Cerebellar cortex (tissue), 1 donor: ENCODE measurements at places on chromosomes 6 and 20.
A peak's percentile ranks its signal among the peaks of the same experiment; 100 is the strongest.

DNA sequence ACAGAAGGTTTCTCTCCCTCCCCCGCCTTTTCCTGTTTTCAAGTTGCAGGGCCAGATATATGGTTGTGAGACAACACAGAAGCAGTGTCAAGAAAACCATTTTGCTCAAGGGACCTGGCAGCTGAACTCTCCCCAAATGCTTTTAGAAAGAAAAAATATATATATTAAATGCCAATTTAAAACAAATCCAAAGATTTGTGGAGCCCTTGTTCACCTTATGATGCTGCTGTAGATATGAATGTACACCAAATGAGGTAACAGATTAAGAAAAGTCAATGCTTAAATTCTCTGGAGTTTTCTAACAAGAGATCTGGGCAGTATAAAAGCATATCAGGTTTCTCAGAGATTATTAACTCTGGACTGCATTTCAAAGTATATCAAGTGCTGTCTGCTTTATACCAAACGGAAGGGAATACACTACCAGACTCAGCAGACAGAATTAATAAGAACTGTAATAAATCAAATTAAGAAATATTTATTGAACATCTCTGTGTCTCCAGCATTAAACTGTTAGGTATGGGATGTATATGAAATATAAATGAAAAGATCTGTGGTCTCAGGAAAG is 357.5 kb downstream of the HDGFL1 start:
- no peak for DNase-seq

DNA sequence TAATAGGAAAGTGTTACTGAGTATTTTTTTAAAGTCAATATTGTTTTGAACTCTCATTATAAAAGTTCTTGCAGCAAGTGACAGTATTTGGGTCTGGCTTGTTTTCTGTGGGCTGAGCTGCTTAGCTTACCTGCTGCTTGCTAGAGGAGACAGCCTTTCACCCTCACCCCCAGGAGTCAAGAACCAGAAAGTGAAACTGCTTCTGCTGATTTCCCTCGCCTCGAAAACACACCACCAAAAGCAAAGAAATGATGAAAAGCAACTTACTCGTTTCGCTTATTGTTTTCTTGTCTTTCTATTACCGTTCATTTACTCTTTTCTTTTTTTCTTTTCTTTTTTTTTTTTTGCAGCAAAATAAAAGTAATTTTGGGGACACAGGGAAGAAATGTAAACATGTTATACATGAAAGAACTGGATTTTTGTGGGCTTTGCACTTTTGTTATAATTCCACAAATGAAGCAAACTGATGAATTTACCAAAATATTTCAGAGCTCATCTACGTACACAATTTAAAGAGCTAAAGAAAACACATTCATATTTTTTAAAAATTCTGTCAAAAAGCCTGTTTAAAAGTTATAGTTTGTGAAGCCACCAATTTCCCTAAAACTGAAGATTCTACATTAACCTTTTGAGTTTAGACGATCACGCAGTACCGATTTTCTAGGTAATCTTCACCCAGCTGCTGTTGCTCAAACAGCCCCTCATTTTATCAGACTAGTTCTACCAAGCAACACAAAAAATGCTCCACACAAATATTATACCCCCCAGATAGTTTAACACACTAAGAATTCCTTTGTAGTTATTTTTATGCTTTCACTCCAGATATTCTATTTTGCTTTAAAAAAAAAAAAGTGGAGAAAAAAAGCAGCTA is 1.7 kb downstream of the SCML4 start:
- no peak for DNase-seq

DNA sequence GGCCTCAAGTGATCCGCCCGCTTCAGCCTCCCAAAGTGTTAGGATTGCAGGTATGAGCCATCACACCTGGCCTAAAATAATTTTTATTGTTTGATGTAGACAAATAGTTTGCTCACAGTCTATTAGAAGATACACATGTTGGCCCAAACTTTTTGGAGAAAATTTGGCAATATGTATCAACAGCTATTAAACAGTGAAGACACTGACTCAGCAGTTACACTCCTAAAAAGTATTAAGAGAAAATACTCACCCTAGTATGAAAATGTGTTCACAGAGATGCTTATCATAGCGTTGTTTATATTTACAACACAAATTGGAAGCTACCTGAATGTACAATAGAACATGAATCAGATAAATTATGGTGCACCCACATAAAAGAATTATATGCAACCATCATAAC is 173.1 kb downstream of the WDR27 start:
- no peak for DNase-seq

DNA sequence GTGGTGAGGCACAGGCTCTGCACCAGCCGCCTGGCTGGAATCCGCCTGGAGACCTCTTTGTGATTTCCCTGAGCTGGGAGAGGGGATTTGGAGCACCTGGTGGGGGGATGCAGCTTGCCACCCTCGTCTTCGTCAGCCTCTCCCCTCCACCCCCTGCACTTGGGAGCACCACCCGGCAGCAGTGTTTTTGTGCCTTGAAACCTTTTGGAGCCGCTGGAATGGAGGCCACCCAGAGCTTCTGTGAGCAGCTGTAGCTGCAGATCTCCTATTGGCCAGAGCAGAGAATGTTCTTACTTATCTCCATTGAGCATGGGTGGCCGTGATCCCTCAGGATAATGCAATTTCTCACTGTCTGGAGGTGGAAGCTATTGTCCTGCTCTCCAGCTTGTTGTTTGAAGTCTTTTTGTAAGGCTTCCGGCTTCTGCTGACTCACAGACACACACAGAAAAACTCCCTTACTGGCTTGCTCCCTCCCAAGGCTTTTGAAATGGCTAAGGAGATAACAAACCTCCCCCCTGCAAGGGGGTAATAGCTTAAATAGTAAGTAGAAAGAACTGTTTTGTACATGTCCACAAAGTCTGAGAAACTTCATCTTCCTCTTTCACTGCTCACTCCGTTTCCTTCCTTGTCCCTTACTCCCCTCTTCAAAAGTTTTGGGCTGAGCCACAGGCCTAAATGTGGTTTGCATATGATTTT is 271.2 kb downstream of the PRL start:
- no peak for DNase-seq

GRCh38 chr6:132866762-132867449 is 52.5 kb downstream of the RPS12 start:
- DNase-seq = no peak

DNA sequence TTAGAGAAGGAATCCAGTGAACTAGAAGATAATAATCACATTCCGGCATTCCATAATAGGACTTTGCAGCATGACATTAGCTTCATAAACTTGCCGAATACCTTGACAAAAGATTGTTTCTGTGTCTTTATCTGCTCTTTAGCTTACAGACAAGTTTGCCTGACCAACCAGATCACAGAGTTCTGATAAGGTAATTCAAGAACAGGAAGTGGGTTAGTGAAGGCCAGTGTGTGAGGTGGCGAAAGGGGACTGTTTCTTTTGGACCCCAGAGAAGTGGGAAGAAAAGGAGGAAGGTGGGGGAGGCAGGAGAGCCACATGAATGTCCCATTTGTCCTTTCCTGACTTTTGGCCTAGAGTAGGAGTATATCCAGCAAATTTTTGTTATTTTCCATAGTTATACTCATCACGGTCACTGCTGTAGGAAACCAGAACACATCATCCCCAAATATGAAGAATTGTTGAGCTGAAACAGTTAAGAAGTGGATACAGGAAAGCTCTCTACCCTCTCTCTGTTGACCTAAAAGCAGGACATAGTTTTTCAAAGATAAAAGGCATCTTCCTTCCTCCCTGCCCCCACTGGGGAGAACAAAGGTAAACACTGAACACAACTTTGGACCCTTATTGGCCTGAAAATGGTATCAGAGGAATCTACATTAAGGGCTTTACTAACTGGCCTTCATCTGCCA is 72.4 kb upstream of the TNFAIP3 start:
- DNase-seq = no peak

DNA sequence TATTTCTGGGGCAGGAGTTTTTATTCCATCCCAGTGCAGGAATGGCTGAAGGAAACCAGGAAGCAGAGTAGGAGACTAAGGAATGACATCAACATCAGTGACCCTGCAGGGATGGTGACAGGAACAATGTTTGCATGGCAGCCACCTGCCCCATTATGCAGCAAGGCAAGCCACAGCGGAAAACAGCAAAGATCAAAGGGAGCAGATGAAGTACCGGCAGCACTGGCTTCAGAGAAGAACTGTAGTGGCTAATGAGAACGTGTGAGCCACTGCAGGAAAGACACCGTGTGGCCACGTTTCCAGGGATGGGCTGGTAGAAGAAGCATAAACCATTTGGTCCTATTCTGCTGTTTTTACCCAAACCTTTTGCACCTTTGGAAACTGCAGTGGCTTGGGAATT is 52.9 kb upstream of the TAB2 start:
- DNase-seq = no peak

DNA sequence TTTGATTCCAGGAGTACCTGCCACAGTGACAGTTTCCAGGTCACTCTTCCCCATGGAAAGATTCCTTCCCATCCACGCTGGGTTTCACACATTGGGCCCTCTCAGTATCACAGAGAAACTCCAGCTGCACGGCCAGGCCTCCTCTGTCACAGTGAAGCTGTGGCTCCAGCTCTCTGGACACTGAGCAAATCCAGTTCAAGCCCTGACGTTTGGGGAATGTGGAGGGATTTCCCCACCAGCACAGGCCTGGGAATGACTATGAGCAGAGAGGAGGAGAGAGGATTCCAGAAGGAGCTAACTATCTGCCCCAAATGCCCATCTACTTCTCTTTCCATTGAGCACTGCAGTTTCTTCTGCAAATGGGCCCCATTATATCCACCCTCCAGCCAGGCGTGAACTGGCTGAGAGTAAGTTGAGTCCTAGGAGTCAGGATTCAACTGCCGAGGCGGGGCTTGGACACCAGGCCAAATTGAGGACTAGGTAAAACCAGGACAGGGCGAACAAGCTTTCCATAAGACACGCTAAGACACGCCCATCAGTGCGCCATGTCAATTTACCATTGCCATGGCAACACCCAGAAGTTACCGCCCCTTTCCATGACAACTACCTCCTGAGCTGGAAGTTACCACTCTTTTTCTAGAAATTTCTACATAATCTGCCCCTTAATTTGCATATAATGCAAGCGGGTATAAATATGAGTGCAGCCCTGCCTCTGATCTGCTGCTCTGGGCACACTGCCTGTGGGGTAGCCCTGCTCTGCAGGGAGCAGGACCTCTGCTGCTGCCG is 9.2 kb upstream of the BNIP5 start:
- no peak for DNase-seq

DNA sequence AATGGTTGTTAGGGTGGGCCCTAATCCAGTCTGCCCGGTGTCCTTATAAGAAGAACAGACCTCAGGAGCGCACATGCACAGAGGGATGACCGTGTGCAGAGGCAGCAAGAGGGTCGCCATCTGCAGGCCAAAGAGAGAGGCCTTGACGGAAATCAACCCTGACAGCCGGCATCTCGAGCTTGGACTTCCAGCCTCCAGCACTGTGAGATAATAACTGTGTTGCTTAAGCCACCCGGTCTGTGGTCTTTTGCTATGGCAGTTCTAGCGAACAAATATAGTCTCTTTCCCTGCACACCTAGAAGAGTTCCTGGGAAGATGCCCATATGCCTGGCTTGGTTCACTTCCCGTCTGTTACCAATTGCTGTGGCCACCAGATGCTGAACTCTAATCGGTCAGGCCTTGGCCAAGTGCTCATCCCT is 35.3 kb upstream of the PTGIS start:
- peak; percentile 85 for DNase-seq

GRCh38 chr6:134310817-134311216 is 7.1 kb downstream of the SGK1 start:
- no peak for DNase-seq

DNA sequence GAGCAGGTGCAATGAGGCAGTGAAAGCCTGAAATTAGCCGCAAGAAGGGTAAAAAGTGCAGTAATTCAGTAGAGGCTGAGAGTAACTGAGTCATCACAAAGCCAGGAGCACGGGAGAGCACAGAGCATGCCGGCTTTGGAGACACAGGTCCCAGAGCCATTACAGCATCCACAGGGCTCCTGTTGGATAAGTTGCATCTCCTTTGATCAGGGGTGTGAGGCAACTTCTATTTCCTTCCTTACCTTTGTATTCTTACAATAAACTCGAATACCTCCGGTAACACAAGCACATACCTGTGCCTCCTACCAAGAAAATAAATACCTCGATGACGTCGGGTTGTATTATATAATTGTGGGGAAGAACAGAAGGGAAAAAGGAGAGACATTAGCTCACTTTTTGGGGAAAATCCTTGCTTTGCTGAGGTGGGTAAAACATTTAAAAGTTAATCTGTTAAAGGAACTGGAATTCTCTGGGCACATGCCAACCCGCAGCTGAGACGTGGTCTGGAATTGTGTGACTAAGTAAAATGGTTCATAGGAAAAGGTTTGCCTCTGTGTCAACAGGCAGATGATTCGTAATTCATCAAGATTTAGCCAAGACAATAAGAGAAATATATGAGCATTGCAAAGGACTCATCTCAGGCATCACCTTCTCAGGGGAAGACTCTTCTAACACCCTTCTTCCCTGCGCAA is 360.7 kb upstream of the ZFP64 start:
- no peak for DNase-seq

GRCh38 chr6:134247231-134247833 is 70.6 kb downstream of the SGK1 start:
- no peak for DNase-seq

GRCh38 chr6:131117878-131118277 is 17.4 kb upstream of the AKAP7 start:
- DNase-seq = no peak

DNA sequence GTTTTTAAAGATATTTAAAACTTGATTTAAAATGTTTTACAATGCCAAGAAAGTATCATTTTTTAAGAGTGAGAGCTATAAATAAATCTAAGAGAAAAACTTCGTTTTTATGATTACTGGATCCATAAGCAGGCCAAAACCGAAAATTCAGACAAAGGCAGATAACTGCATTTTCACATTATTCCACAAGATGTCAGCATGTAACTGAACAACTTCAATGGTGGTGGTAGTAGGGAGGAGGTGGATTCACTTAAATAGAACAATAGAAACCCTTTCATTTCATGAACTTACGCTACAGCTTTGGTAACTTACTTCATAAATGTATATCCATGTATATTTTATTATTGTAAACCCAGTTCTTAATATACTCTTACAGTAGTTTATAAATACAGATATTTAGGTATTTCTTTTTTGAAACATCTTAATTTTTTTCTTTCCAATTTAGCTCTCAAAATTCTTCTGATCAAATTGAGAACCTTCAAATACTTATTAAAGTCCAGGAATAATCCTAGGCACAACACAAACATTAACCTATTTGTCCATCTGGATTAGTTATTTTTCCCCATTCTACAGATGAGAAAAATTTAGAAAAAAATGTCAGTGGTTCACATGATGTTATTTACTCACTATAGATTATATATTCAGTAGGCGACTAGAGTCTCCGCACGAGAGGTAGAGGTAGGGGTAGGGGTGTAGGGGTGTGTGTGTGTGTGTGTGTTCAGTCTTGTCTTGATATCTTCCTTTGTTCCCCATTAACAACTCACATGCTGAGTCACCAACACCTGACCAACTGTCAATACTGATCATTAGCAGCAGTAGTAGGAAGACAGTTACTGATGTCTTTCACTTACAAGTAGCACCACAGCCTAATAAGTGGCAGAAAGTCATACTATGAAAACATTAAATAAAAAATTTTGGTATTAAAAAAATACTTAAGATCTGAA is 111.5 kb downstream of the ARHGAP18 start:
- peak; percentile 72 for DNase-seq
